ENCODE measurements at places on chromosomes 2 and 18.

- no peak for DNase-seq
Observed at GRCh38 chr2:137566387-137566786, 397.9 kb upstream of the HNMT start.

GRCh38 chr2:49309461-49309860, 155.1 kb upstream of the FSHR start:
- no peak for DNase-seq

- no peak for DNase-seq
Observed at GRCh38 chr2:138794724-138795123, 14.5 kb upstream of the NXPH2 start.

DNA sequence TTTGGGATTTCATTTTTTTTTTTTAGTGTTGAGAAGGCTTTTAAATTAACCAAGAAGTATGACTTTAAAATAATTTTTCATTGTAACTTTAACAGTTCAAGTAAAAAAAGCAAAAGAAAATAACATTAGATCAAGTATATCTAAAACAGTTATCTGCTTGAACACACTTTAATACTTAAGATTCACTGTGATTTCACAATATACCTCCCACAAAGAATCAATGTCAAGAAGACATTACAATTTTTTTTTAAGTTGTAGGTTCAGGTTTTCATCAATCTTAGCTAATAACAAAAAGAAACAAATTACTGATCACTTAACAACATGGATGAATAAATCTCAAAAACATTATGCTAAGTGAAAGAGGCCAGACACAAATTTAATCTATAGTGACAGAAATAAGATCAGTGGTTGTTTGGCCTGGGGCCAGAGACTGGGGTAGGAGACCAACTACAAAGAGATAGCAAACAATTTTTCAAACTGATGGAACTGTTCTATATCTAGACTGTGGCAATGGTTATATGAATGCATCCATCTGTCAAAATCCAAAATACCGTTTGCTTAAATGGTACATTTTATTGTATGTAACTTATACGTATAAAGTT, 74.8 kb upstream of the FRZB start:
- no peak for DNase-seq

GRCh38 chr2:227888289-227888688, 16.9 kb downstream of the DAW1 start:
- no peak for DNase-seq

- DNase-seq: peak; percentile 57
Observed at GRCh38 chr18:50662177-50662576, 102.3 kb downstream of the MAPK4 start.

GRCh38 chr2:43946685-43947084, 49.1 kb downstream of the LRPPRC start:
- DNase-seq: no peak

DNA sequence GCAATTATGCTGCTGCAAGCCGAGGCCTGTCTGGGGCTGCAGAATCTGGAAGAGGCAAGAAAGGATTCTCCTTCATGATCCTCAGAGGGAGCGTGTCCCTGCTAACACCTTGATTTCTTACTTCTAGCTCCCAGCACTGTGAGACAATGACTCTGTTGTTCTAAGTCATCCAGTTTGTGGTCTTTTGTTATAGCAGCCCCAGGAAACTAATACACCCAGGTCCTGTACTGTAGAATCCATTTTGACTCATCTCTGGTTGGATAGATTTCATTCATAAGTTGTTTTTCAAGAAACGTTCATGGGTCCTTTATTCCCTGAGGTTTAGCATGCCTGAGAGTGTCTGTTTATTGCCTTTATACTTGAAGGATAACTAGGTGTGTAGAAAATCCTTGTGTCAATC, 112.7 kb downstream of the TMEM17 start:
- DNase-seq: no peak

DNA sequence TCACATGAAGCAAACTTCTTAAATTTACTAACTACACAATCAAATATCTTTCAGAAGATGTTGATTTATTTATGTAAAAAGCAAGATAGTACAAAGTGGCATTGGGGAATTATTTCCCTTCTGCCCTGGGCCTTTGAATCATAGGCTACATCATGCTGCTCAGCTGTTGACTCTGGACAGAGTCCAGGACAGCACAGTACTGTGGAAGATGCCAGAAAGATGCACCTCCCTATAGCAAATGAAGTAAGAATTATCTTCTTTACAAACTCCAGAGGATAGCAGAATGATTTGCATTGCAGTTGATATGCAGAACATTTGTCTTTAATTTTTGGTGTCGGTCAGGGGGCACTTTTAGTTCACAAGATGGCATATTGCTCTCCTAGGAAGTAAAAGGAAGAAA, 1354.5 kb upstream of the ZEB2 start:
- DNase-seq: no peak

DNA sequence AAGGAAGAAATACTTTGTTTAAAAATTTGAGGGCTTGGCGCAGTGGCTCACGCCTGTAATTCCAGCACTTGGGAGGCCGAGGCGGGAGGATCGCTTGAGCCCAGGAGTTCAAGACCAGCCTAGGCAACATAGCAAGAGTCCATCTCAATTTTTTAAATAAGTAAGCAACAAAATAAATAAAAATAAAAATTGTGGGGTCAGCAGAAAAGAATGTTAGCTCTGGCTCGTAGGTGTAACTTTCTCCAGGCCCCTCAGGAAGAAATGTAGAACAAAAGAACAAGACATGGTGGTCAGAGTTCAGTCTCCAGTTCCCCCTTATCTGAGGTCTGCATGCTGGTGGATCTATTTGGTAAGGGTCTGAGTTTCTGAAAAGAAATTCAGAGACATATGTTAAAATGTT, 20.4 kb upstream of the PDCL3 start:
- no peak for DNase-seq

GRCh38 chr2:73862987-73863386, 29.8 kb upstream of the ACTG2 start:
- no peak for DNase-seq

- no peak for DNase-seq
Observed at GRCh38 chr2:135948642-135949355, 36.6 kb downstream of the DARS1 start.
